ENCODE measurements at places on chromosomes 2 and 18.

- no peaks in the 10 kb centered on the region for H3K4me1 ChIP-seq
- H3K27ac ChIP-seq: no peak overlapping the region
- DNase-seq: no peak
Measured at GRCh38 chr2:169291517-169291916, 70.8 kb downstream of the LRP2 start.

GRCh38 chr2:63814114-63814513 is 27.6 kb upstream of the UGP2 start:
- peaks cover 3% of the 10 kb centered on the region for H3K36me3 ChIP-seq
- no peak overlapping the region for H3K4me3 ChIP-seq
- no peaks in the 10 kb centered on the region for H3K27me3 ChIP-seq

DNA sequence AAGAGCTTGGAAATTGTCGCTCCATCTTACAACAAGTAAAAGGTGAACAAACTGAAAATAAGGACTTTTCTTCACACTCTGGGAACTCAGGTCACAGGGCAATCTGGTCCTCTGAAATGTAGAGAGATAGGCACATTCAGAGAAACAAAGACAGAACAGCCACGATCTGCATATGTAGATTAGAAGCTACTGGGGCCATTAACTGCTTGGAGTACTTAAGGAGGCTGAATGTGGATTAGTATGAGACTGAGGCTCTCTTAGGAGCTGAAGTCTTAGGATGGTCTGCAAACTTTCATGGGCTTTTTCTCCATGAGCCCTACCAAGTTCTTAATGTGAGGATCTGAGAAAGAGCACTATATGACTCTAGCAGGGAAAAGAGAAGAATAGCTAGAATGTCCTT is 265.3 kb upstream of the NXPH2 start:
- H3K36me3 ChIP-seq: no peaks in the 10 kb centered on the region
- H3K27ac ChIP-seq: no peak overlapping the region
- H3K27me3 ChIP-seq: no peaks in the 10 kb centered on the region
- no peak overlapping the region for H3K4me3 ChIP-seq

DNA sequence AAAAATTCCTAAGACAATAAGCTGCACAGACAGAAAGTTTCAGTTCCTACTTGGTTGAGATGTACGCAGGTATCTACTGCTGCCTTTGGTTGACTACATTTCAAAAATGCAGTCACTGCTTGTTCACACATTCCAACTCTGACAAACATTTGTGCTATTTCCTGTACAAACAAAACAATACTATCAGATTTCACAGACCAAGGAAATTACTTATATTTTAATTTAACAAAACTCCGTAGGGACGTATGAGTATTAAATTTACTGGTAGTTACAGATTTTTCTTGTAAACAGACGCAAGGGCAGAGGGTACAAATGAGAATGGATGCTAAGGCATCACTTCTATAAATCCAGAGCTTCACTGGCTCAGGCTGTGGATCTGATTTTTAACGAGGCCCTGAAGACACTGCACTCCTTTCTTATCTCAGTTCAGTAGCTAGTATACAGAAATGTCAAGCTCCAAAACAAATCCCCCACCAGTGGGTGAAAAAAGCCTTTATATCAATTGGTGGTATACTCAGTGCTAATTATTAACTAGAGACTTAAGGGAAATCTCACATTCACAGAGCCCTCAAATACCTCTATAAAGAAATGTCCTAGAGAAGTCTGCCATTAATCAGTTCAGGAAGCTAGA is 31.7 kb upstream of the TTC32 start:
- H3K36me3 ChIP-seq: peaks cover 6% of the 10 kb centered on the region
- peak overlapping the region; percentile 75 for H3K27ac ChIP-seq
- H3K4me3 ChIP-seq: no peak overlapping the region
- DNase-seq: no peak
- no peaks in the 10 kb centered on the region for H3K27me3 ChIP-seq

- H3K27ac ChIP-seq: no peak overlapping the region
- H3K27me3 ChIP-seq: no peaks in the 10 kb centered on the region
- no peaks in the 10 kb centered on the region for H3K4me1 ChIP-seq
- peaks cover 4% of the 10 kb centered on the region for H3K36me3 ChIP-seq
- DNase-seq: no peak
Measured at GRCh38 chr2:71133603-71134002, 3.2 kb downstream of the MPHOSPH10 start.

- no peaks in the 10 kb centered on the region for H3K27me3 ChIP-seq
- no peak overlapping the region for H3K27ac ChIP-seq
- no peaks in the 10 kb centered on the region for H3K4me1 ChIP-seq
- no peak overlapping the region for H3K4me3 ChIP-seq
- no peak for DNase-seq
- no peaks in the 10 kb centered on the region for H3K36me3 ChIP-seq
Measured at GRCh38 chr2:216789081-216789480, 70.8 kb downstream of the TNP1 start.

- H3K4me3 ChIP-seq: no peak overlapping the region
- H3K27me3 ChIP-seq: no peaks in the 10 kb centered on the region
- H3K27ac ChIP-seq: no peak overlapping the region
- DNase-seq: no peak
- no peaks in the 10 kb centered on the region for H3K36me3 ChIP-seq
Measured at GRCh38 chr2:211877061-211877460, 661.5 kb downstream of the ERBB4 start.

DNA sequence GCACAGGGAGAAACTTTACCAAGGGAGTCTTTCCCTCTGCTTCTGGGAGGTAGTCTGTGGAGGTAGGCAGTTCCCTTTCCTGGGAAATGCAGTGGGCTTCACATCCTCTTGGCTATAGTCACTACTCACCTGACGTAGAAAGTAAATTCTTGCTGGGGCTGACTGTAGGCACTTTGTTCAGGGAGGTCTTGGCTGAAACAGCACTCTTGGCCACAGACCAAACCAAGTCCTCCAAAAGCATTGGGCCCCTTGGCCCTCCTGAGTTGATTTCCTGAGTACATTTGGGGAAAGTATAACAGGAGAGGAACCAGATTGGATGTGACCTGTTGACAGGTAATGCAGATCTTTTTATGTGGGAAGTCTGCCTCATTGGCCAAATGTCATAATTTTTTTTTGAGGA is 108.9 kb downstream of the MGAT5 start:
- H3K4me3 ChIP-seq: no peak overlapping the region
- H3K27me3 ChIP-seq: peaks cover 8% of the 10 kb centered on the region
- no peak for DNase-seq
- H3K36me3 ChIP-seq: peaks cover 29% of the 10 kb centered on the region
- peaks cover 8% of the 10 kb centered on the region for H3K4me1 ChIP-seq
- no peak overlapping the region for H3K27ac ChIP-seq

GRCh38 chr2:105868060-105868459 is 123.3 kb downstream of the NCK2 start:
- no peak for DNase-seq
- H3K27me3 ChIP-seq: peaks cover 14% of the 10 kb centered on the region
- H3K4me1 ChIP-seq: peaks cover 25% of the 10 kb centered on the region
- no peak overlapping the region for H3K27ac ChIP-seq
- H3K4me3 ChIP-seq: peak overlapping the region; percentile 16
- H3K36me3 ChIP-seq: peaks cover 16% of the 10 kb centered on the region

DNA sequence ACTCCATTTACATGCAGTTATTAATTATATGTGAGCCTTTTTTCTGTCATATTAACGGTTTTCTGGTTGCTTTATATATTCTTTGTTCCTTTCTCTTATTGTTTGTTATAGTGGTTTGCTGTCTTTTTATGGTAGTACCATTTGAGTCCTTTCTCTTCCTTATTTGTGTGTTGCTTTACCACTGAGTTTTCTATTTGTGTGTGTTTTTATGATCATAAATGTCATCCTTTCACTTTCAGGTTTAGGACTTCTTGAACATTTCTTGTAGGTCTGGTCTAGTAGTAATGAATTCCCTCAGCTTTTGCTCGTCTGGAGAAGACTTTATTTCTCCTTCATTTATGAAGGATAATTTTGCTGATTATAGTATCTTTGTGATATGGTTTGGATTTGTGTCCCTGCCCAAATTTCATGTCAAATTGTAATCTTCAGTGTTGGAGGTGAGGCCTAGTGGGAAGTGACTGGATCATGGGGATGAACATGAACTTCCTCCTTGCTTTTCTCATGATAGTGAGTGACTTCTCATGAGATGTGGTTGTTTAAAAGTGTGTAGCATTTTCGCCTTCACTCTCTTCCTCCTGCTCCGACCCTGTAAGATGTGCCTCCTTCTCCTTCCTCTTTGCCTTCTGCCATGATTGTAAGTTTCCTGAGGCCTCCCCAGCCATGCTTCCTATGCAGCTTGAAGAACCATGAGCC is 11.5 kb downstream of the GCC2 start:
- H3K27me3 ChIP-seq: peaks cover 4% of the 10 kb centered on the region
- H3K4me1 ChIP-seq: peaks cover 14% of the 10 kb centered on the region
- peaks cover 71% of the 10 kb centered on the region for H3K36me3 ChIP-seq
- peak overlapping the region; percentile 22 for H3K4me3 ChIP-seq
- DNase-seq: no peak

DNA sequence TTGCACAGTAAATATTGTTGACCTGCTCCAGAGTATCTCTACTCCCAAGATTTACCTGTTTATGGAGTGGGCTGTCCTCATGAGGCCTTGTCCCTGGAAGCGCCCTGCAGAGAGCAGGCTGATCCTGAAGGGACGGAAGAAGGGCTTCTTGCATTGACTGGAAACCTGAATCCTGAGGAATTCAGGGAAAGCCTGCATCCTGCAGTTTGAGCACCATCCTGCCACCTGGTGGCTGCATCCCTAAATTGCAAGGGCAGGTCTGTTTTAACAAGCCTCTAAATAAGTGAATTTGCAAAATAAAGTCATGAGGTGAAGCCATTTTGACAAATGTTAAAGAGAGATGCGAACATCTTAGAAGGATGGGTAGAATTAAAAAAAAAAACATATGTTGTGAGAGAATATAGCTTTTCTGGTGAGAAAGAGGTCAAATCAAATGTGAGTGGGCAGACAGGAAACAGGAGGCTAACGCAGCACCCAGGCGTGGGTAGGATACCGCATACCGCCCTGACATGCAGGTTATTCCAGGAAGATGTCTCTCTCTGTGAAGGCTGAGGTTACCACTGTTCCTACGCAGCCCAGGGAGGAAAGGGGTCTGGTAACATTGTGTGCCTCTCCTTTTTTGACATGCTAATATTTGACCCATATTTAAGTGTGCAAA is 754.9 kb downstream of the RNF144A start:
- no peak overlapping the region for H3K4me3 ChIP-seq
- peak; percentile 76 for DNase-seq
- H3K4me1 ChIP-seq: no peaks in the 10 kb centered on the region
- peaks cover 8% of the 10 kb centered on the region for H3K27me3 ChIP-seq
- H3K36me3 ChIP-seq: no peaks in the 10 kb centered on the region

GRCh38 chr2:99821572-99821971 is 320.8 kb downstream of the AFF3 start:
- no peak for DNase-seq
- H3K27me3 ChIP-seq: no peaks in the 10 kb centered on the region
- no peak overlapping the region for H3K27ac ChIP-seq
- H3K36me3 ChIP-seq: no peaks in the 10 kb centered on the region
- no peak overlapping the region for H3K4me3 ChIP-seq
- H3K4me1 ChIP-seq: no peaks in the 10 kb centered on the region

Data from endothelial cell (in vitro differentiated cells).